ENCODE measurements at places on chromosomes 7 and 10. TPM values are rescaled to one million over a fixed set of nuclear protein-coding genes. Genes with fewer than 3 reads are reported as not detected.
A peak's percentile ranks its signal among the peaks of the same experiment; 100 is the strongest.

- DNase-seq: no peak
Measured at GRCh38 chr7:26858241-26858715, 6.1 kb downstream of the SKAP2 start.

GRCh38 chr7:36071605-36072004 is 81.4 kb upstream of the EEPD1 start:
- DNase-seq: no peak

The HTR5A gene
- 0.06 TPM for polyA plus RNA-seq

The TAS2R4 gene
- polyA plus RNA-seq: 0.04 TPM

DNA sequence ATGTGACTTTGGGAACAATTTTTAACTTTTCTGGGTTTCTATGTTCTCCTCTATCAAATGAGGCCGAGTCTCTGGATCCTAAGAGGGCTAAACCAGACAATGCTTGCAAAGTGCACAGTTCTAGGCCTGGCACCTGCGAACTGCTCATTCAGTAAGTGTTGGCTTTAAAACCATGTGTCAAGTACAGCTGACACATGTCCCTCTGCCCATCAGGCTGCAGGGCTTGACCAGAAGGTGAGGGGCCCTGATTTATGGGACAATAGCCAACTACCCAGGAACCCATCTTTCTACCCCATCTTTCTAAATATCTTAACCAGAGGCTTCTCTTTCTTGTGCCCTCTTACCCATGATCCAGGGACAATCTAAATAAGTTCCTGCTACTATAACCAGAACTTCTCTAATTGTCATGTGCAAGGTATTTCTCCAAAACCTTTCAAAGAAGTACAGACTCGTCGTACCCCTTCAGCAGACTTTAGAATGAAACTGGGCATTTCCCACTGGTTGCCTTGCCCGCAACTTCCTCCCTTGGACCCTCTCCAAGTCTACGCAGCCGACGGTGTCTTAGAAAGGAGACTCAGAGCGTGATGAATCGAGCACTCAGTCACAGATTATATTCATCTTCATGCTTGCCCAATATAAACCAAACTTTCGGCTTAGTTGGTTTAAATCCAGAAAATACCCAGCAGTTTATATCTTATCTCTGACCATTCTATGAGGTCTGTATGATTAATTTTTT is 69.8 kb upstream of the STEAP1B start:
- DNase-seq: no peak

DNA sequence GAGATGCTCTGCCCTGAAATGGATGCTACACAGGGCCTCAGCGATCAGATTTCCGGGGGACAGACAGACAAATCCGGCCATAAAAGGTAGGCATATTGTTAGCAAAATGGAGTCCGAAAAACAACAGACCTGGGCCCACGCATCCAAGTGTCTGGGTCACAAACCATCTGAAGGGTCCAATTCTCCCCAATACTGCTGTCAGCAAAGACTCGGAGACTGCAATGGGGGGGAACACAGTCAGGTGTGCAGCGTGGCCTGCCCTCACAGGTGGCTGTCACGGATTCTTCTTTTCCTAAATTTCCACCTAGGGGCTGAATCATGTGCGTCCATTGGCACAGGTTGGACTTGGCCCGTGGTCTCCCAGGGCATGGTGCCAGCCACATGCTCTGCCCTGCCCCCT is 12.9 kb downstream of the PKD1L1 start:
- no peak for DNase-seq

DNA sequence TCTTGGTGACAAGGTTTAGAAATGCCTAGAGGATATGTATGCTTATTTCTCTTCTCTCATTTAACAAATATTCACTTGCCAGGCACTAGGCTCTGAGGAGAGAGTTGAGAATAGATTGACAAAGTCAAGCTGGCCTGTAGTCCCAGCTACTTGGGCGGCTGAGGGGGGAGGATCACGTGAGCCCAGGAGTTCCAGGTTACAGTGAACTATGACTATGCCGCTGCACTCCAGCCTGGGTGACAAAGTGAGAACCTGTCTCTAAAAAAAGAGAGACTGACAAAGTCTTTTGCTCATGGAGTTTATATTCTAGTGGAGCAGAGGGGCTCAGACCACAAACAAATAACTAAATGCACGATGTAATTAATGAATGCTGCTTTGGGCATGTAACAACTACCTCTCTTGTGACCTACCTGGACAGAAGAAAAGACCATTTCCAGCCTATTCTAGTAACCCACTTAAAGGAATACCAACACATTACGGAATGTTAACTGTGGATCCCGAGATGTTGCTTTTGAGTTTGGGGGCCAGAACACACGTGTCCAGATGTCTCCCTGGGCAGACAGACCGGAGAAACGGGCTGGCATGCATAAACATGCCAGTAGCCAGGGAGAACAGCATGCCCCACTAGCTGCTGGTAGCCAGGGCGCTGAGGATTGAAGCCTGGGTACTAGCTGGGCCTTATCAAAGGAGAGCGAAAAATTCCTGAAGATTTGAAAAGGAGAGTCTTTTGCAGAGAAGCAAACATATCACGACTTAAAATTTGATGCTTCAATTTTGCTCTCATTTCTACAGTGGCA is 2.6 kb upstream of the BMPR1A start:
- DNase-seq: no peak

DNA sequence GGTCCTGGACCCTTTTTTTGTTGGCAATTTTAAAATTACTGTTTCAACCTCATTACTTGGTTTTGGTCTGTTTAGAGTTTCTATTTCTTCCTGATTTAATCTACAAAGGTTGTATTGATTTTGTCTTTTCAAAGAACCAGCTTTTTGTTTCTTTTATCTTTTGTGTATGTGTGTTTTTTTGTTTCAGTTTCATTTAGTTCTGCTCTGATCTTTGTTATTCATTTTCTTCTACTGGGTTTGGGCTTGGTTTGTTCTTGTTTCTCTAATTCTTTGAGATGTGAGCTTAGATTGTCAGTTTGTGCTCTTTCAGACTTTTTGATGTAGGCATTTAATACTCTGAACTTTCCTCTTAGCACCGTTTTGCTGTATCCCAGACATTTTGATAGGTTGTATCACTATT is 8.5 kb upstream of the MRPS33 start:
- no peak for DNase-seq

GRCh38 chr7:130219871-130220270 is 12.2 kb downstream of the SSMEM1 start:
- DNase-seq: no peak

DNA sequence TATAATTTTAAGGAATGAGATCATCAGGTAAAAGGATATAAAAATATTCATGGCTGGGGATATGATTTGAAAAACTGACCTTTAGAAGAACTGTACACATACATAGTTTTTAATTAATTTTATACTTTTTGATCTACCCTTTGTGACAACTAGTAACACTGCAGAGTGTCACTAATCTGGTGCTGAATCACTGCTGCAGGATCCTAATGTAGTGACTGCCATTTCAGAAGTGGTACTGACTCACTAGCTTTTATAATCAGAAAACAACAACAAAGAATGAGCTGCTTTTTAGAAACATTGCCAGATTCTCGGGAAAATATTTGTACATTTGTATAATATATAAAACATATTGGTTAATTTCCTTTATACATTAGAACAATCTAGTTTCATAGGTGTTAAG is 110.4 kb downstream of the HIPK2 start:
- no peak for DNase-seq

DNA sequence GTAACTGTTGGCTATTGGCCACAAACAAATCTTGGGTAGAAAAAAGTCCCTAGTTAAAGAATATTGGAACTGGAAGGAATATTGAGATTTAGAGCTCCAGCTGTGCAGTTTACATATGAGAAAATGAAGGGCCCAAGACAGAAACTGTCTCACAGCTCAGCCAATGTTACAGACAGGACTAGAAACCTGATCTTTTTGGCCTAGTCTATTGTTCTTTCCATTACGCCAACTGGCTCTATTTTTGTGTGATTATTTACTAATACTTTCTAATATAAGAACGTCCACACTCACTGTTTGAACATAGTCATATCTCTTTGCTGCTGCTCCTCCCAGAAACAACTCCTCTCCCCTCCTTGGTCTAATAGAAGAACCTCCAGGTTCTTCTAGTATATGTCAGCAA is 1.2 kb downstream of the WEE2 start:
- DNase-seq: no peak

- no peak for DNase-seq
Measured at GRCh38 chr7:133560900-133561299, 308.0 kb downstream of the EXOC4 start.

DNA sequence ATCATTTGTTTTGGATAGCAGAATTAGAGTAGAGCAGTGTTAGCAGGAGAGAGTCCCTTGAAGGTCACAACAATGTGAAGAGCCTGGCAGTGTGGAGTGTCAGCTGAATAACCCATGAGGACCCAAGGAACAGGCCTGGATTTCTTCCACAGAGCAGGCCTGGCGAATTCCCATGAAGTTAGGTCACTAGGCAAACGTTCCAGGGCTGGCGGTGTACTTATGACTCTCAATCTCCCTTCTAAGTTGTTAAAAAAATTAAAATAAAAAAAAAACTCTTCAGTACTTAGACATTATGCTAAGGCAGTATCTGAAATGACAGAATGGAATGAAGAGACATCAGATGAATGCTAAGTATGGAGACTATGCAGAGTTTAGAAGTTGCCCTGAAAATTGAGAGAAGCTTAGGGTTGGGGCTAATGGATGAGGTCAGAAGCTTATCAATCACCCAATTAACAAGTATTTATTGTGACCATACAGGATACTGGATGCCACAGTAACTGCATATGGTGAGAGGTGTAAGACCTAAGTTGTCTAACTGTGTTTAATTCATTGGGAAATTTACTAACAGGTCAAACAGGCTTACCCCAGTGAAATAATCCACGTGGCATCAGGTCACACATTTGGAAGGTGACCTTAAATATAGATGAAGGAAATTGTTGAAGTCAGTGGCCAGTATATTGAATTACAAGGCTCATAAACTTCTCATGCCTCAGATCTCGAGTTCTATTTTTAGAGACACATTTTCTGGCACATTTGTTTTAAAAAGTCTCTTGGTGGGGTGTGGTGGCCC is 126.2 kb upstream of the NRP1 start:
- DNase-seq: peak; percentile 70

DNA sequence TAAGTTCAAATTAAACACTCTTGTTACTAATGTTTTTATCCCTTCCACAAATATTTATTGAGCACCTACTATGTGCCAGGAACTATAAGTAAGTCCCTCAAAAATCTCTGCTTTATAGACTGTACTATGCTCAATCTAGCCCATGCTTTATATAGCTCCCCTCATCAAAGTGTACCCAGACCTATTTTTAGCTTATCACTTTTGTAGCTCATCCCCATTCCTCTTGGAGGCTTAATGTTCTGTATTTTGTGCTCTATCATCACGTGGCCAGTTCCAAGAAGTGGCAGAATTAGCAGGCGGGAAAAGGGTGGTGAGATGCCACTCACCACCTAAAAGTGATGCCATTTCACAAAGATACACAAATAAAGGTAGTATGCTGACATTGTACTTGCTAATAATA is 138.1 kb upstream of the BET1 start:
- no peak for DNase-seq

GRCh38 chr10:71459513-71459912 is 62.8 kb downstream of the CDH23 start:
- DNase-seq: no peak

The MYPN gene
- polyA plus RNA-seq: 117 TPM

Data from psoas muscle (tissue), 8 donors.